Ecto neural progenitor cell (in vitro differentiated cells): ENCODE measurements at places on chromosomes 11 and 22.

- no peak for DNase-seq
Observed at GRCh38 chr22:46108564-46109473, 41.5 kb upstream of the PPARA start.

DNA sequence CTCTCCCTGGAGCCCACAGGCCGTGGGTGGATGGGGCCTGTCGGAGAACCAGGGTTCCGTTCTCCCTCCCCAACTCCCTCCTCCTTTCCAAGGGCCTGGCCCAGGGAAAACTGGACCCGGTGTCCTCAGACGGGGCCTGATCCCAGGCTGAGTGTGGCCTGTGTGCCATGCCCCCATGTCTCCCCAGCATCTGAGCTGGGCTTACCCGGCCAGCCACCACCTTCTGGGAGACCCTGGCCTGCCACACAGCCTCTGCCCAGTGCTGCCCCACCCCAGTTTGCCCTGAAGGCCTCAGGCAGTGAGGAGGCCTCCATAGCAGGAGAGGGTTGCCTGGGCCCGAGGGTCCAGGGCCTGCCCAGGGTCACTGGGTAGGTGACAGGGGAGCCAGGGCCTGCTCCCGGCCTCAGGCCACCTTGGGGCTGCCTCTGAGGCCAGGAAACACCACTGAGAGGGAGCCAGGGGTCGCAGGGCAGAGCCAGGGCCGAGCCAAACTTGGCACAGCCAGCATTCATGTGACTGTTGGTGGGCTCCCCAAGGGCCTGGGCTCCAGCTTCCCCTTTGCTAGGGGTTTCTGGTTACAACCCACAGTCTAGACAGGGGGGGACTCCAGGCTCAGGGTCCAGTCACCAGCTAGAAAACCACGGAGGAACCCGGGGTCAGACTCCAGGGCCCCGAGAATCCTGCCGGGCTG lies 590 bp upstream of the IFITM10 start:
- no peak for DNase-seq

DNA sequence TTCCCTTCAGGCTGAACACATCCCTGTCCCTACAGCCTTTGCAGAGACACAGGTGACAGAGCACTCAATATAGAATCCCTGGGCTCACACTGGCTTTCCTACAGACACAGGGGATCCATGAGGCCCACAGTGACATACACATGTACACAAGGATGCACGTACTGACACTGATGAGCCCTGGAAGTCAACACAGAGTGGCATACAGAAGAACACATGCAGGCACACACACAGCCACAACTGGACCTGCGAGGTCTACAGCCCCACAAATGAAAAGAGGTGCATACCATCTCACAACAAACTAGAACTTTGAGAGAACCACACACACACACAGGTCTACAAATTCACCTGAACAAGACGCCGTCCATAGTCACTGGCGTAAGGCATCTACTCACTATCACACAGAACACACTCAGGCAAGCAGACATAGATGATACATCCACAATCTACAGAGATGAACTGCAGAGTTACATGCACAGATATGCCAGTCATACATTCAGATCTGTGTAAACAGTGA lies 3.5 kb upstream of the ZNF74 start:
- no peak for DNase-seq

DNA sequence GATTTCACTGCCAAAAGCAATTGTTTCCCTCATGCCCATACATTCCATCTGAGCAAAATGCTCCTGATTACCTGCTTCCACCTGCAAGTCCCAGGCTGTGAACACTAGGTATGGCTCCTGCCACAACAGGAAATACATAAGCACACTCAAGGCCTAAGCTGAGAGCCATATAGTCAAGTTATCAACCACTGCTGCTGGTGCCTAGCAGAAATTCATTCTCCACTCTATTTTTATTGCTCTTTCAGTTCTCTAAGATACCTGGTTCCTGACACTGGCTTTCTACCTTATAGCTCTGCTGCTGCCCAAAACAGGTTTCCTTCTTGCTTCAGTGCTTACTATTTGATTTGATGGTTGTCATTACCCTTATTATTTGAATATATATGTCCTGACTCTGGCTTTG lies 31.6 kb downstream of the SLC36A4 start:
- DNase-seq, result no peak

GRCh38 chr11:120817158-120817557 lies 206.7 kb upstream of the TBCEL start:
- DNase-seq, result no peak

GRCh38 chr22:39266398-39267030 lies 21.7 kb upstream of the PDGFB start:
- DNase-seq, result no peak
